ENCODE measurements at places on chromosomes 16 and 17.
A peak's percentile ranks its signal among the peaks of the same experiment; 100 is the strongest.

- no peak for DNase-seq
Observed at GRCh38 chr16:86877108-86877507, 298.8 kb downstream of the FOXL1 start.

DNA sequence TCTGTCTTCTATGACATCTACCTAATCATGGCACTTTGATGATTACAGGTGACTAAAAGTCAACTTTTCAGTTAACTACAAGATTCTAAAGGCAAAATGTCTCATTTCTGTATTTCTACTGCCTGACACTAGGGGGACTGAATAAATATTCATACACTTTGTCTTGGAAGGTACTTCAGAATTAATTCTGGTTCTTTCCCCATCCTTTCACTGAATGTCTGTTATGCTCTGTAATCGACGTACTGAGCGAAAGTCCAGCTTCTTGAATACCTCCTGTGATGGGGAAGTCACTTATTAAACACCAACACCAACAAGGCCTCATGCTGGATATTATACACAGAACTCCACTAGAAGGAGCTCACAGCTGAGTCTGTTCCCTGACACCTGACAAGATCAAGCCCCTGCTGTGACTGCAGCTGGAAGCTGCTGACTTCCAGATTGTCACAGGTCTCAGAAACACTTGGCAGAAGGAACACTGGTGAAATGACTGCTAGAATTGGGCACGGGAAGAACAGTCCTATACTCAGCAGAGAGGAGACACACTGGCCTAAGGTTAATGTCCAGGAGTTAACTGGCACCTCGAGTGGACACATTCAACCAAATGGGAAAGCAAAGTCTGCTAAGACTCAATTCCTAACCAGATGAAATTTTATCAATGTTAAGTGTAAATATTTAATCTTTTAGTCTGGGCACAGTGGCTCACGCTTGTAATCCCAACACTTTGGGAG, 31.9 kb downstream of the CMC2 start:
- no peak for DNase-seq

DNA sequence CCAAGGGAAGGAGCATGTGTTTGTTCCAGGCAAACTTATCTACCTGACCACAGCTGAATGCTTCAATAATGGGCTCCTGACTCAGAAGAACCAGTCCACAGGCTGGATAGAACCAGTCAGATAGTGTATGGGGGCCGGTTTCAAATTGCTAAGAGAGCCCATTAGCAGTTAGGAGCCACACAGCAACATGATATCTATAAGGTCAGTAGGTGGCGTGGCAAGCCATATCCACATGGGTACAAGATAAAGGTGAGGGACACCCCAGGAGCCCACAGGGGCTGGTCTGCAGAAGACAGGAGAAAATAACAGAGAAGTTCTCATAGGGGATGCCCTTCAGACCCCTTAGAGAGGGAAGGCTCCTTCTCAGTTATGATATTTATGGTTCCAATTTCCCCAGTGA, 31.6 kb upstream of the CDRT15 start:
- no peak for DNase-seq

DNA sequence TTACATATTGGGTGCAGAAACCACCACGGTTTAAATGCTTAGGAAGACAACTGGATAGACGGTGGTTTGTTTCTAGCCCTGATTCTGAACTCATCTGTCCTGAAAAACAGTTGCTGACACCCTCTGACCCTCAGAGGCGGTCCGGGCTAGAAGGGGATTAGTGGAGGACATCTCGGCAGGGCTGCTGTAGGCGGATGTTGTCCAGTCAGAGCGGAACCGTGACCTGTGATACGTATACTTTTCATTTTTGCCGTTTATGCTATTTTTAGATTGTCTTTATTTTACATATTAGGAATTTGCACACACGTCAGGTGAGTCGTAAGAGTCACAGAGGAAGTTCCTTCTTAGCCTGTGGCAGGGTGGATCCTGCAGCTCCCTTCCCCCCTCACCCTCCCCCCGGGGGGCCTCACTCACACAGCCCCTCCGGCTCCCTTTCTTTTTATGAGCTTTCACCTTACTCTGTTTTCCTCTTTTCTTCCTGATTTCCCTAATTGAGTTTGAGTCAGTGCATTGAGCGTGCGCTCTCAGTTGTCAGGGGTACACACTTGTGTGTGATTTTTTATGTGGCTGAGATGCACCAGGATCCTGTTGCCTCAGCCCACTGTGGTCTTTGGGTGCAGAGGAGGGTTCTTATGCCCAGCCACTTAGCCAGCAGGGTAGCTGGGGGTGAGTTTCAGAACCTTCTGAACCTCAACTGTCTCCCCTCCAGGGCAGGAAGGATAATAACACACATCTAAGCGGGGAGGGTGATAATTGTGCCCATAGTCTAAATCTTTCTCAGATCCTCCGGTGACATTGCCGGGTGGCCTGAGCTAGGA, 211.1 kb upstream of the CHMP6 start:
- DNase-seq, result no peak

DNA sequence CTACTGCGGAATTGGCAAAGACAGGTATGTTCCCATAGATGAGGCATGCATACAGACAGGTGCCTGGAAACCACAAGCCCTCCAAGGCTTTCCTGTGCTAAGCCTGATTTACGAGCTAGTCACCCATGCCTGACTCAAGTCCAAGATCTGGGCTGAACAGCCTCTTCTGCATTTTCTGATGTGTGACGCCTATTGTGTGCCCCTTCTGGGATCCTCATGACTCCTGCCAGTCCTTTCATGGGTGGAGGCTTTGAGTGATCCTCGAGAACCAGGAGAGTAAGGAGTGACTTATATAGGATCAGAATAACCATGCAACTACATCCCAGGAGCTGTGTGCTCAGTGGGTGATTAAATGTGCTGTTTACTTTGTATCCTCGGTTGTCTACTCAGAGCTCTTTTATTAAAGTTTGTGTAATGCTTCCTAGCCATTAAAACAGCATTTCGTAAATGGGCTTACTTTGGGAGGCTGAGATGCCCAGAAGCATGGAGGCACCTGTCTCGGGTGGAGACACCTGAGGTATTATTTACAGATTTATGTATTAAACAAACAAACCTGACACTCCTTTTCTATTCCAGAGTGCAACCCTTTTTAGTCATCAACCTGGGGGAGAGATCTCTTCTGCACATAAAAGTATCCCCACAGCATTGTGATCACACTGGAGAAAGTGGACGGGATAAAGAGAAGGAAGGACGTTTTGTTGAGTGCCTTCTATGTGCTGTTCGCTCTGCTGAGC, 373.0 kb upstream of the DYNLRB2 start:
- no peak for DNase-seq

DNA sequence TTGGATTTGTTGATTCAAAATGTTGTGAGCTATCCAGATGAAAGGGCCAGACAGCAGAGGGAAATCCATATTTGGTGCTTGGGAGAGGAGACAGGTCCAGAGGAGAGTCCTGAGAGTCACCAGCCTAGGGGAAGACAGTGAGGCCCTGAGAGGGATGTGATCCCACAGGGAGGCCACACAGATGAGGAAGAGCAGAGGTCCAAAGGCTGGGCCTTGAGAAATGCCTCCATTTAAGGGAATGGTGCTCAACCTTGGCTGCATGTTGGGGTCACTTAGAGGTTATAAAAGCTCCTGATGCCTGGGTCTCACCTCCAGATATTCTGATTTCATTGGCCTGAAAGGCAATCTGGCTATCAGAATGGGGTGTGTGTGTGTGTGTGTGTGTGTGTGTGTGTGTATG, 194.9 kb downstream of the UTP18 start:
- no peak for DNase-seq

DNA sequence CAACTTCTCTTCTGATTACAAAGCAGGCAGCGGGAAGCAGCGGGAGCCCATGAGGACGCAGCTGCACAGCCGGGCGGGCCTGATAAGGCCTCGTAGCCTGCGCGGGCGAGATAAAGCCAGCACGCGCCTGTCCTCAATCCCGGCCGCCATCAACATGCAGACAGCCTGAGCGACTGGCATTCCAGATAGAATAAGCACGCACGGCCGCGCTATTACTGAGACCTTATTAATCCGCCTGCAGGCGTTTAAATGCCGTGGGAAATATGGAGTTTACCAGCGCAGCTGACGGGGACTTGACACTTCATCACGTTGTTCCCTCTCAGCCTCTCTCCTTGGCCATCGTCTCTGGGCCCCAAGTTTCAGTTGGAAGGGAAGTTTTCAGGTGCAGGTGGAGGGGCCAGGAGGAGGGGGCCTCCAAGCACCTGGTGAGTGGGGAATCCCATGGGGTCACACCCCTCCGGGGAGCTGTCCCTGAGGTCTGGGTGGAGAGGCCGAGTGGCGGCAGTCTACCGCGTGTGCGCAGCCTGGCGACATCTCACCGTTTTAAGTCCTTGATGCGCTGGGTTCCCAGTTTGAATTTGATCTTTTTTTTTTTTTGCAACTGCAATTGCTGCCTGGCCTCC, 27.3 kb upstream of the CBFA2T3 start:
- DNase-seq, result no peak

GRCh38 chr17:75346906-75347305, 57.7 kb upstream of the SLC25A19 start:
- DNase-seq, result no peak

DNA sequence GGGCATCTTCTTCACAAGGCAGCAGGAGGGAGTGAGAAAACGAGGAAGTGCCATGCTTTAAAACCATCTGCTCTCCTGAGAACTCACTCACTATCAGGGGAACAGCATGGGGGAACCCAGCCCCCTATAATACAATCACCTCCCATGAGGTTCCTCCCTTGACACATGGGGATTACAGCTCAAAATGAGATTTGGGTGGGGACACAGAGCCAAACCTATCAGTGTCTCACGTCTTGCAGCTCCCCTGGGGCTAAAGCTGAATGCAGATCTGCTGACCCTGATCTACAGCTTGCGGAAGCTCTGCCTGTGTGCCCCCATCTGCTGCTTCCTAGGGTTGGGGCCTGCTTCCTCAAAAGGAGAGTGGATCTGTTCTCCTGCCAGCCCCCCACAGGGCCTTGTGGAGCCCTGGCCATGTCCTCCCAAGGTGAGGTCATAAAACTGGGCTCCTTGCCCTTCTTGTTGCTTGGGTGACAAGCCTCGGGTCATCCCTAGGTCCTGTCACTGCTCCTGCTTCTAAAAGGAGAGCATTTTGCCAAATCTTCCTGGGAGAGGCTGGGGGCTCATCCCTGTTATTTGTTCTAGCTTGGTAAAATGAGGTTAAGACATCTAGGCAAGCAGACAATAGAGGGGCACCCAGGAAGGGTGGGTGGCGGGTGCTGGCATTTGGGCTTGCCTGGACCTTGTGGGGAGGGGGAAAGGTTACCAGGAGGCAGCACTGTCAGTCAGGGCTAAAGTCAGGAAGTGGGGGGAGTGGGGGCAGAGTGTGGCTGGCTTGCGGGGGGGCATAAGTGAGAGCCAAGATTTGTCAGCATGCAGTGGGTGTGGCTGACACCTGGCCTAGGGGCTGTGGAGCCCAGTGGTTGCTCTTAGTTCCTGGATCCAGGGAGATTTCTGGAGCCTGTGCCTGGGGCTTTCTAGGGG, 16.0 kb downstream of the KRT33A start:
- no peak for DNase-seq

- DNase-seq, result no peak
Observed at GRCh38 chr17:65697661-65698060, 136.2 kb upstream of the AXIN2 start.

DNA sequence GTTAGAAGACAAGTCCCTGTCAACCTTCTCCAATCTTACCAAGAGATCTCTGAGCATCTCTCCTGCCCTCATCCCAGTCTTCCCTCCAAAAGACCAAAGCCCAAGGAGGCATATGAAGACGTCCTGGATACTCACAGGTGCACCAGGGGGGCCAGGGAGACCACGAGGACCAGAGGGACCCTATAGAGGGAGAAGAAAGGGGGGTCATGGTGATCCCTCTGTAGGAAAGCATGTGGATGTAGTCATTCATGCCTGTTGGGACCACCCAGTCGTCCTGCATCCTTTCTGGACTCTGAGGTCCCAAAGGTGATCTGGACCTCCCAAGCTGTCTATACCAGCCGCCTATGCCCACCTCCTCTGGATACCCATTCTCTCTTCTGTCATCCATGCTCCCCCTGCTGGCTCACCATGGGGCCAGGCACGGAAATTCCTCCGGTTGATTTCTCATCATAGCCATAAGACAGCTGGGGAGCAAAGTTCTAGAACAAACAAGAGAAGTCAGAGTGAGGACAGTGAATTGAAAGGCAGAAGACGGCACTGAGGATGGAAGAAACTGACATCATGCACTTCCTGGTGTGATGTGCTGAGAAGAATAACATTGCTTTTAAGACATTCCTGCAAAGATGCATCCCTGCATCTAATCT, 3.3 kb downstream of the COL1A1 start:
- DNase-seq, result peak; percentile 34

DNA sequence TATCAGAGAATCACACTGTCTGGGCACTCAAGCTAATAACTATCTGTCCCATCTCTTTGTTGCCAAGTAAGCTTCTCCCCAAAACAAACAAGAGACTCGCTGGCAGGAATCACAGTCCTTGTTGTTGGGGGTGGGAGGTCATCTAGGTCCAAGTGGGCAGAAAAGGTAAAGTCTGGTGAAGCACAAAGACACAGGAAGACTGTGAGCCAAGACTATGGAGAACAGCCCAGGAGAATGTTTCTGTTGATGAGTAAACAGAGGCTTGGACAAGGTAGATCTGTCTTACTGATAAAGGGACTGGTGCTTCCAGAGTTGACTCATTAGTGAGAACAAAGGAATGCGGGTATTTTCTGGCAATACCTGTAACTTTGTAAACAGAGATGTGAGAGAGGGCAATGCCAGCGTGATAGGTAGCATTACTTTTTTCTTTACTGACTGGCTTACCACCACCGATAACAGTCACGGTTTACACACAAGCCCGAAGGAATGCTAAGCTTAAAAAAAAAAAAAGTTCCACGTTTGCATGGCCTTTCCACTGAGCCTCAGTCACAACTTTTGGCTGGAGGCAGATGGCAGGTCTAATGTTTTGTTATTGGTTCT, 11.5 kb upstream of the MMD start:
- no peak for DNase-seq

DNA sequence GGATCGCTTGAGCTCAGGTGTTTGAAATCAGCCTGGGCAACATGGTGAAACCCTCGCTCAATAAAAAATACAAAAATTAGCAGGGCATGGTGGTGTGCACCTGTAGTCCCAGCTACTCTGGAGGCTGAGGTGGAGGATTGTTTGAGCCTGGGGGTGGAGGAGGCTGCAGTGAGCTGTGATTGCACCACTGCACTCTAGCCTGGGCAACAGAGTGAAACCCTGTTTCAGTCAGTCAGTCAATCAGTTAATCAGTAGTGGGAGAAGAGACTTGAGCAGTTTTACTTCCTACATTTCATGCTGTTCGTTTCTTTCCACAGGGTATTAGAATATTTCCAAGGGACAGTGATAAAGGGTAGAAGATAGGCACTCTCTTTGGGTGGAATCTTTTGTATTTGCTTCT, 8.8 kb downstream of the MAP3K3 start:
- DNase-seq, result no peak
